ENCODE measurements at places on chromosomes 4 and X.

- DNase-seq = no peak
These were observed 578.2 kb downstream of the KLHL13 start for GRCh38 chrX:117538178-117539089.

- peak; percentile 7 for DNase-seq
These were observed 959 bp upstream of the REST start for GRCh38 chr4:56906489-56907393.

GRCh38 chr4:52600275-52600674 is 58.8 kb downstream of the USP46 start:
- no peak for DNase-seq

GRCh38 chr4:165328101-165328425 is 594 bp downstream of the MSMO1 start:
- no peak for DNase-seq

GRCh38 chr4:154982187-154983047 is 201.3 kb downstream of the RBM46 start:
- peak; percentile 13 for DNase-seq

DNA sequence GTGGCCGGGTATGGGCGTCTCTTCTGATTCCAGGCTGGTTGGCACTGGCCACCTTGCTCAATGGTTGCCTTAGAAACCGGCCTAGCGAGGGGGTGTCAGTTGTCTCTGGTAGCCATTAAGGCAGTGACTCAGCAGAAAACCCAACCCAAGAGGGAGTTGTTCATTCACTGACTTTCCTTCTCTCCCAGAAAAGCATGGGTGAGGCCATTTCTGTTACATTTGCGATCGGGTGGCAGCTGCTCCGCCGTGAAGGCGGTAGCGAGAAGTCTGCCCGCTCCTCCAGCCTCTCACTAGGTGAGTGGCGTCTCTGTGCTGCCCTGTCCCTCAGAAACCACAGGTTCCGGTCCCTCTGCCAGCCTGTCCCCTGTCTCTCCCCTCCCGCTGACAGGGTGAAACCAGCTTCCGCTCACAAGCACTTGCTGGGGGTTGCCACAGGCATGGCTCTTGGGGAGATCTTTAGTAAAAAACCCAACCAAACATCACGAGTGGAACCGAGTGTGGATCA is 17.4 kb downstream of the IRAK1 start:
- no peak for DNase-seq

DNA sequence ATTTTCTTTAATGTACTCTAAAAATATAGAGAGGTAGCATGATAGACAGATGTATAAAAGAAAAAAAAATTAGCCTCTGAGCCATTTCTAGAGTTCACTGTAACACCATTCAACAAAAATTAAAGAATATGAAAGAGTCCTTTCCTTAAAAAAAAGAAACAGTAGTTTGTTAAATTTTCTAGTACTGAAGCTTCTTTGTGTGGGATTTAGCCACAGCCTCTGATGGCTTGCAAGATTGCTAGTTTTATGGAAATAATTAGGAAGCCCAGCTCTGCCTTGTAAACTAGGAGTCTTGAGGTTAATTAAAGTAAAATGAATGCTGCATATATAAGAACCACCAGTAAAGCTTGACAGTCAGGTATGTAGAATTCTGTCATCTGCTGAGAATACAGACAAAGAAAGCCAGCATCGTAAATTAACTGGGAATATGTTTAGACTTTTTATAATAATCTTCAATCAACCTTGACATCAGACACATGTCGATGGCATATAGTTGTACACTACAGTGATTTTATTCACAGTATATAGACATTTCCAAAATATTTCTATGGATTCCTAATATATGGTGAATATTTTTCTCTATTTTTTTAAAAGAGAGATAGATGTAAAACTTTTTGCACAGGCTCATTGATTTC is 44.8 kb upstream of the NEIL3 start:
- no peak for DNase-seq

DNA sequence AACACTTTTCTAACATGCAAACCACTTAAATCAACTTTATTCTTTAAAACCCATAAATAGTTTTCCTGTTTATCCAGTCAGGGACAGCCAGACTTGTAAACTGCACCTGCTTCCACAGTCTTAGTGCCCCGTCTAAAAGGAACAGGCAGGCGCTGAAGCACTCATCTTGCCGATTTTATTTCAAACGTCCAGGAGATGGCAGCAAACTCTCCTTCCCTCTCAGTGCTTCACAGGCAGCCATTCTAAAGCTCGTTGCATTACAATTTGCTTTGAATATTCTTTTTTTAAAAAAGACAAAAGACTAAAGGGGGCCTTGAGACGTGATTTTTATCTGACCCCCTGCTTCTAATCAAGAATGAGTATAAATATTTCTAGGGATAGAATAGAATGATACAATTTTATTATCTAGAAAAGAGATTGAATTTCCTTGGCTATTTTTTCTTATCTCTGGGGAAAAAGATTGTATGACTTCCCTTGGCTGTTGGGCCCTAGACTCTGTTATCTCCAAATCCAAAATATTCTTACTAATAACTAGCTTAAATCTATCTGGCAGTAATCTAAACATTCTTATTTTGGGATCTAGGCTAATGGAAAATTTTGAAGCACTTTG is 93.6 kb upstream of the MYOZ2 start:
- peak; percentile 15 for DNase-seq

DNA sequence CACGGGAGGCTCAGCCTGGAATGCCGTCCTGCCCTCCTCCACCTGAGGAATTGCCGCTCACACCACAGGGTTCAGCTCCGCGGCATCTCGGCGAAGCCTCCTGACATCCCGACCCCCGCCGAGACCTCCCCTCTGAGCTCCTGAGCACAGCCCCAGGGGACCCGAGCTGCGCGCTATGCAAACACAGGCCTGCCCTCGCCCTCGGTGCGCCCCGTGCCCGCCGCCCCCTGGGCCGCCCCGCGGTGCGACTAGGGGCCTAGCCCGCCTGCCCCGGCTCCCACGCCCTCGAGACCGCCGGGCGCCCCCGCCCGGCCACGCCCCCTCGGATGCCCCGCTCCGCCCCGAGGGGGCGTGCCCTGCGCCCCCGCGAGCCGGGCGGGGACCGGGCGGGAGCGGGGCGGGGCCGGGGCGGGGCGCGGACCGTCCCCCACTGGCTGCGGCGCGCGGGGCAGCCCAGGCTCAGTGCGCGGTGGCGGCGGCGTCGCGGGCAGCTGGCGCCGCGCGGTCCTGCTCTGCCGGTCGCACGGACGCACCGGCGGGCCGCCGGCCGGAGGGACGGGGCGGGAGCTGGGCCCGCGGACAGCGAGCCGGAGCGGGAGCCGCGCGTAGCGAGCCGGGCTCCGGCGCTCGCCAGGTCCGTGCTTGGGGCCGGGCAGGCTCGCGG is at the start of gene FGFR3:
TSS of gene FGFR3 (plus strand) at position 462 of the 664 bp plus-strand sequence. CDS start 642 bp downstream, outside the sequence.
- DNase-seq = no peak

GRCh38 chr4:107997794-107998193 is 8.1 kb downstream of the HADH start:
- no peak for DNase-seq

- DNase-seq = no peak
These were observed 52.8 kb upstream of the CD99 start for GRCh38 chrX:2638279-2638678.

- DNase-seq = no peak
These were observed 331.2 kb downstream of the PAPSS1 start for GRCh38 chr4:107388736-107389274.
